ENCODE measurements at places on chromosomes 2 and 18.
A peak's percentile ranks its signal among the peaks of the same experiment; 100 is the strongest.

GRCh38 chr2:160294339-160294803 lies 94.3 kb upstream of the ITGB6 start:
- DNase-seq = peak; percentile 81

- DNase-seq = no peak
These were observed 360.5 kb upstream of the PIK3C3 start for GRCh38 chr18:41594582-41594981.

GRCh38 chr2:134201533-134201932 lies 52.3 kb upstream of the MGAT5 start:
- no peak for DNase-seq

GRCh38 chr2:133266926-133267590 lies 301.2 kb downstream of the NCKAP5 start:
- no peak for DNase-seq

DNA sequence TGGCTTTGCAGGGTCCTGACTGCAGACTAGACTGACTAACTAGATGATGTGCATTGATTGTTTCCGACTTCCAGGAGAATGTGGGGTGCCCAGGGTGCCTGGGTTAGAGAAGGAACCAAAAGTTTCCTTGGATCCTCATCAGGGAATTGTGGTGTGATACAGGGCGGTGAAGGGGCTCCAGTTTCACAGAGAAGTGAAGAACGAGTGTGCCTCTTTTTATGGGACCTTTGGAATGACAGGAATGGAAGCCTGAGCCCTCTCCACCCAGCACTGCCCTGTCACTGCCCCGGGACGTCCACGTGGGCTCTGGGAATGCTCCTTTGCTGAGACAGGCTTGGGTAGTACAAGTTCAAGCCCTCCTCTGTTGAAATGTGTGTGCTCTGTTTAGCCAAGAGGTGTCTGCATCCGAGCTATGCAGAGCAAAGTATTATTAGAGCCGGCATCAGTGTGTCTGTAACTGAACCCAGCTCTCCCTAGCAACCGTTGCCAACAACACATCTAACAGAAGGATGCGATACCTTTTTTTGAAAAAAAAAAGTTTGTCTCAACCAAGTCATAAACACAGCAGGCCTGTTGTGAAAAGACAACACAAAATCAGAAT lies 183.6 kb downstream of the SMAD7 start:
- DNase-seq = no peak

- no peak for DNase-seq
These were observed 56.2 kb downstream of the ANKMY1 start for GRCh38 chr2:240501531-240501991.

DNA sequence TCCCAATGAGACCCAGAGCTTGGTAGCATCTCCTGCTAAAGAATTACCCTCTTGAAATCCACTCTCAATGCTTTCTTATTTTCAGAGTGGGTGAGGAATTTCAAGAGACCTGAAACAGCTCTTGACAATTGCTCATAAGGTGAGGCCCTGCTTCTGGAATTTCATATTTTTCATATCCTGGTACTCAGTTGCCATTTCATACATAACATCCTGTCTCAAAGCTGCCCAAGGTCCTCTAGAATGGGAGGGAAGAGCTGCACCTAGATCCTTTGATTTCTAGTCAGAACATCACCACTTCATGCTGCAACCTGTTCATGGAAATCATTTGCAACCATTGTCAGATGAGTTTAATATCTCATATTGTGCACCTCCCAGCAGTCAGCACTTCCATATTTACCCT lies 404.8 kb upstream of the GALNT5 start:
- no peak for DNase-seq

GRCh38 chr2:125330133-125330532 lies 1305.0 kb downstream of the CNTNAP5 start:
- no peak for DNase-seq

- DNase-seq = no peak
These were observed 10.7 kb downstream of the SATB2 start for GRCh38 chr2:199446996-199447576.

DNA sequence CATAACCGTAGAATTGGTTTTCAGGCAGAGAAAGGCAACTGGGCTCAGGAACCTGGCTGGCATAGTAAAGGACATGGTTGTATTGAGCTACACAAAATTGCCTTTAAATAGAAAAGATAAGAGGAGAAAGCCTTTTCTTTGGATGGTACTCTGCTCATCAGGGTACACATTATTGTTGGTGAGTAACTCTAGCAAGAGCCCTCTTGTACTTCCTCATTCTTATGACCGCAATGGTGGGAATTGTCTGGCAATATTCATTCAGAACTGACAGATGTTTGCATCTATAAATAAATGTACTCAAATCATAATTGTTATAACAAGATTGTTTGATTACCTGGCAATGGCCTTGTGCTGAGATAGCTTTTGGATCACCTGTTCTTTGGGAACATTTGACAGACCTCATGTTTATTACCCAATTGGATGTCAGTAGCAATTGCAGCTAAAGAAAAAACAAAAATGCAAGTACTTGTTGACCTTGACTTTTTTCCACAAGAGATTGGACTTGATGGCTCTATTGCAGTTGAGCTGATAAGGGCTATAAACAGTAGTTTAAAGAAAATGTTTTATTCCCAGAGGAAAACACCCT lies 43.9 kb downstream of the MEIS1 start:
- no peak for DNase-seq

GRCh38 chr2:186189816-186190215 lies 296.2 kb upstream of the ZC3H15 start:
- DNase-seq = no peak

- peak; percentile 29 for DNase-seq
These were observed 147.0 kb upstream of the PELI1 start for GRCh38 chr2:64291181-64291580.

DNA sequence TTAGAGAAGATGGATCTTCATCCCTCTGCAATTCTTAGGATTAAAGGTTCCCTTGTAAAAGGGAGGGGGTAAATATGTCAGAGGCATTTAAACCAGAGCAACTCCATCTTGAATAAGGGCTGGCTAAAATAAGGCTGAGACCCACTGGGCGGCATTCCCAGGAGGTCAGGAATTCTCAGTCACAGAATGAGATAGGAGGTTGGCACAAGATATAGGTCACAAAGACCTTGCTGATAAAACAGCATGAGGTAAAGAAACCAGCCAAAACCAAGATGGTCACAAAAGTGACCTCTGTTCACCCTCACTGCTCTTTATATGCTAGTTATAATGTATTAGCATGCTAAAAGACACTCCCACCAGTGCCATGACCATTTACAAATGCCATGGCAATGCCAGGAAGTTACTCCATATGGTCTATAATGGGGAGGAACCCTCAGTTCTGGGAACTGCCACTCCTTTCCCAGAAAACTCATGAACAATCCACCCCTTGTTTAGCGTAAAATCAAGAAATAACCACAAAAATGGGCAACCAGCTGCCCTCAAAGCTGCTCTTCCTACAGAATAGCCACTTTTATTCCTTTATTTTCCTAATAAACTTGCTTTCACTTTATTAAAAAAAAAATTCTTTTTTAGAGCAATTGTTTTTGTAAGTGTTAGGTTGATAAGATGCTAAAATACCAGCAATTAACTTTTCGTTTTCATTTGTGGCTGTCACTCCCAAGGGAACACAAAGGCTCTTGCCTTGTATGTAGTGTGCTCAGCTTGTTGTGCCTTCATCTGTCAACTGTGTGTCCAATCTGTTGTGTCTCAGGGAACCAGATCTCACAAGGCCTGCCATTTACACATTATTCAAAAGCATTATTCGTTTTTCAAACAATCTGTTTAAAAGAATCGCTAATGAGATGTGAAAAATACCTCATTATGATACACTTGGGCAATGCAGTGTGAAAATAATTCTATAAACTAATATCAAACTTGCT lies 205.2 kb upstream of the RGPD4 start:
- DNase-seq = no peak

DNA sequence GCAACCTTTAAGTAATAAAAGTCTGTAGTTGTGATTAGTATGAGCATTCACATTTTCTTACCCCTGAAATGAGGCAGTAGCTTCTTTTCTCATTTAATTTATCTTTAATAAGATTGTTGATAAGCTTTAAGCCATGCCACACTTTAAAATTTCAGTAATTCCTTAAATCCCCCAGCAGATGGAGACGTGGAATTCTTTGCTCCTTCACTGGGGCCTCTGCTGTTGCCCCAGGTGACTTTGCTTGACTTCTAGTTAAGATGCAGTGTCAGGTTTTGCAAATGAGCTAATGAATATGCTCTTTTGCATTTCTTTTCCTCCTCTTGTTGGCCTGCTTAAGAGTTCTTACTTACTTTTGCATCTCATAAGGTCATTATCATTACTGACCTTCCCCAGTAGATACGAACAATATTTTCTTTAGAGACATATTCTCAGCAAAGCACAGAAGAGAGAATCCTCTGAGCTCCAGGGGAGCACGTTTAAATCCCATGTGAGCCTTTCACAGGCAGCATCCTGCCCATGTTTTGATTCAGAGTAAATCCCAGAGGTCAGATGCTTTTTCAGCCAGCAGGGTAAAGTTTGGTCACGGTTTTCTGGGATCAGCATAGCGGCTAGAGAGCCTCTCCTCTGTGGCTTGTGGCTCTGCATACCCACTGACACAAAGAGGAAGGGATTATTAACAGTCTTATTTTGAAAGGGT lies 222.9 kb downstream of the PTPRM start:
- peak; percentile 18 for DNase-seq
